ENCODE measurements at places on chromosomes 6 and 20. TPM values are rescaled to one million over a fixed set of nuclear protein-coding genes. Genes with fewer than 3 reads are reported as not detected.

The LY6G6D gene
- total RNA-seq = not detected

The BMP7 gene
- total RNA-seq = 0.38 TPM

DNA sequence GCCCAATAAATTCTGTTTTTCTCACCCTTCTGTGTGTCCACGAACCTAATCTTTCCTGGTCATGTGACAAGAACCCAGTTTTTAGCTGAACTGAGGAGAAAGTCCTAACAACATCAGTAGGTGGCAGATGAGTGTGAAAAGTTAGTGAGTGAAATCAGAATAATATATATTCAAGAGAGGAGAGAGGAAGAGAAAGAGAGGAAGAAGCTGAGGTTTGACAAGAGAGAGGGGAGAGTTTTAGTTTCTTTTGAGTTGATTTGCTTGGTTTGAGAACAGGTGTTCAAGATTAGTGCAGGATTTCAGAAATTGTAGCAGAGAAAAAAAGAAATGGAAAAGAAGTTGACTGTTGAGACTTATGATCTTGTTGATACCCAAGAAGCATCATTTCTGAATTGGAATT is 930.5 kb upstream of the FLRT3 start:
- DNase-seq = no peak

GRCh38 chr6:168951217-168951616 is 302.4 kb downstream of the THBS2 start:
- no peak for DNase-seq

GRCh38 chr6:157761331-157761921 is 61.6 kb upstream of the SNX9 start:
- no peak for DNase-seq

- no peak for DNase-seq
These were observed 152.9 kb downstream of the JARID2 start for GRCh38 chr6:15398633-15399275.

DNA sequence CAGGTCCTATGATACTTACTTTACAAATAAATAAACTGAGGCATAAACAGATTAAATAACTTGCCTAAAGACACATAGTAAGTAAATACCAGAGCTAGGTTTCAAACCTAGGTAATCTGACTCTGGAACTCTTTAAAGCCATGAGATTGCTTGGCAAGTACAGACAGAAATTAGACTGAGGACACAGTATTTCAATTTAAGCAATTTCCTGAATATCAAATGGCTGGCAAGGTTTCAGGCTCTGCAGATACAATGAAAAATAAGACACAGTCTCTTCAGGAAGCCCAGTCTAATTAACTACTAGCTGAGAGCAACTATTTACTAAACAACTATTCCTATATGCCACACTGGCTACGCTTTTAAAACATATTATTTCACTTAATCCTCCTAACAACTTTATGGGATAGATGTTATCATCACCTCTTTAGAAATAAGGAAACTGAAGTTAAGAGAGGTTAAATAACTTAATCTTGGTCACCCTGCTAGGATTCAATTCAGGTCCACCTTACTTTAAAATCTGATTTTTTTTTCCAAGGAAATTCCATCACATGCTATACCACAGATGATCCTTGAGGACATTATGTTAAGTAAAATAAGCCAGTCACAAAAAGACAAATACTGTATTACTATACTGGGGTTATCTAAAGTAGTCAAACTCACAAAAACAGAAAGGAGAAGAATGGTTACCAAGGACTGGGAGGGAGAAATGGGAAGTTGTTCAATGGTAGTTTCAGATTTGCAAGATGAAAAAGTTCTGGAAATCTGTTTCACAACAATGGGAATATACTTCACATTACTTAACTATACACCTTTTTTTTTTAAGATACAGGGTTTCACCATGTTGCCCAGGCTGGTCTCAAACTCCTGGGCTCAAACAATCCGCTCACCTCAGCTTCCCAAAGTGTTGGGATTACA is 4.1 kb downstream of the TRPC4AP start:
- no peak for DNase-seq

DNA sequence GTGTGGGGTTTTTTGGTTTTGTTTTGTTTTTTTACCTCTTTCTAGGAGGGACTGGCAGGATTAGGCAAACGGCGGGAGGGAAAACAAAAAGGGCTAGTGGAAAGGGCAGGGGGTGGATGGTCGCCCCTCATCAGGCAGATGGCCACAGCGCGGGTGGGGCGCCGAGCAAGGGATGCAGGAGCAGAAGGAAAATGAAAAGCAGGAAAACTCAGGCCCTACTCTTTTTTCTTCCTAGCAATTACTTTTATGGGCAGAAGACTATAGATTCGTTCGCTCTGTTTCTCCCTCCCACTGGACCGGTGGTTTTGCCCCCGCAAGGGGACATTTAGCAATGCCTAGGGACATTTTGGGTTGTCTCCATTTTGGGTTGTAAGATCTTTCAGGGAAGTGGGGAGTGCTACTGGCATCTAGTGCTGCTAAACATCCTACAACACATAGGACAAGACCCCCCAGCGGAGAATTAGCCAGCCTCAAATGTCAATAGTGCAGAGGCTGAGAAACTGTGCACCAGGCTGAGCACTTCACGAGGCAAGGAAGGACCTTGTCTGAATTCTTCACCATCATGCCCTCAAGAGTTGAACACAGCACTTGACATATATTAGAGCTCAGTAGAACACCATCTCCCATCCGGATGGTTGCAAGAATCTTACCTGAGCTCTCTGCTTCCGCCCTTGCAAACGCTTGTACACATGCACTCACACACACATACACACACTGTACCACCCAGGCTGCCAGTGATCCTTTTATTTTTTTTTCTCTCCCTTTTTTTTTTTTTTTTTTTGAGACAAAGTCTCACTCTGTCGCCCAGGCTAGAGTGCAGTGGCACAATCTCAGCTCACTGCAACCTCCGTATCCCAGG is 4.8 kb upstream of the ZMYND8 start:
- no peak for DNase-seq

DNA sequence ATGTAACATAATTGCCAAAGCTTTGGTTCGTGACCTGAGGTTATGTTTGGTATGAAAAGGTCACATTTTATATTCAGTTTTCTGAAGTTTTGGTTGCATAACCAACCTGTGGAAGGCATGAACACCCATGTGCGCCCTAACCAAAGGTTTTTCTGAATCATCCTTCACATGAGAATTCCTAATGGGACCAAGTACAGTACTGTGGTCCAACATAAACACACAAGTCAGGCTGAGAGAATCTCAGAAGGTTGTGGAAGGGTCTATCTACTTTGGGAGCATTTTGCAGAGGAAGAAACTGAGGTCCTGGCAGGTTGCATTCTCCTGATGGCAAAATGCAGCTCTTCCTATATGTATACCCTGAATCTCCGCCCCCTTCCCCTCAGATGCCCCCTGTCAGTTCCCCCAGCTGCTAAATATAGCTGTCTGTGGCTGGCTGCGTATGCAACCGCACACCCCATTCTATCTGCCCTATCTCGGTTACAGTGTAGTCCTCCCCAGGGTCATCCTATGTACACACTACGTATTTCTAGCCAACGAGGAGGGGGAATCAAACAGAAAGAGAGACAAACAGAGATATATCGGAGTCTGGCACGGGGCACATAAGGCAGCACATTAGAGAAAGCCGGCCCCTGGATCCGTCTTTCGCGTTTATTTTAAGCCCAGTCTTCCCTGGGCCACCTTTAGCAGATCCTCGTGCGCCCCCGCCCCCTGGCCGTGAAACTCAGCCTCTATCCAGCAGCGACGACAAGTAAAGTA is 547 bp upstream of the ESR1 start:
- DNase-seq = no peak

DNA sequence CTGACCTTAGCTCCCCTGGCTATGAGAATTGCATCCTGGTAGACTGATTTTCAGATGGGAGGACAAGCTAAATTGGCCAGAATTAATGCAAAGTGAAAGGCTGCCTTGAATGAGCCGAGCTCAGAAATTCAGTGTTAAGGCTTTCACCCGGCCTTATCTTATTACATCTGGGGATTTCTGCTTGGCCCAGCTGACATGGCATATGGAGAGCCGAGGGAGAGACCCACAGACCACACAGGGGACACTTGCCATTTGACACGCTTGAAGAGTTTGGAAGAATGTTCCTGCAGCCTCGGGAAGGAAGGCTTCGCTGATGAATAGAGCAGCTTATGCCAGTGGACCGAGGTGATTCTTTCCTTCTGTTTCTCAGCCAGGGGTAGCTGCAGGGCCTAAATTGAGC is 9.0 kb downstream of the MOCS3 start:
- DNase-seq = no peak

Measured in left lobe of liver (tissue), 2 donors.